ENCODE measurements at places on chromosomes 2 and 18. TPM values are rescaled to one million over a fixed set of nuclear protein-coding genes. Genes with fewer than 3 reads are reported as not detected.

DNA sequence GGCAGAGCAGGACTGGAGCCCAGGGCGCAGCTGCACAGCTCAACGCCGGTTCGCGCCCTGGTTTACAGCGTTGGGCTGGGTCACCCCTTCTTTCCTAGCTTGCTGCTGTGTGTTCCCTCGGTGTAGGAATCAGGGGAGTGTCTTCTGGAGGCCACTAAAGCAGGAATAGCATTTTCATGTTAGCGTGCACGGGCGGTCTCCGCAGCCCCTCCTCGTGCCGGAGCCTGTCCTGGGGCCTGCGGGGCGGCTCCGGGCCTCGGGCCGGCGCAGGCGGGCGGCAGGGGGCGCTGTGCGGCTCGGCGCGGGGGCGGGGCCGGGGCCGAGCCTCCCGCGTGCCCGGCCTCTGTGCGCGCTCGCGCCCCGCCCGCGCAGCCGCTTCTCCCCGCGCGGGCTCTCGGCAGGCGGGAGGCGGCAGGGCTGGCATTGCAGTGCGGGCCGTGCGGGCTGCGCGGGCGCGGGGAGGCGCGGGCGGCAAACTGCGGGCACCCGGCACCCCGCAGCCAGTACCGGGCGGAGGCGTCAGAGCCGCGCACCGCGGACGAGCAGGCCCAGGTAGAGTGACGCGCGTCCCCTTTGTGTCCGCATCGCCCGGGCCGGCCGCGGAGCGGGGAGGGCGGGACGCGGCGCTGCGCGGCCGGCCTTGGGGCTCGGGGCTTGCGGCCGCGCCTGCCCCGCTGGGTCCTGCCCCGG is at the start of gene RNF144A:
Gene RNF144A (plus strand): TSS at position 342 of the 690 bp plus-strand sequence. CDS start 79,515 bp downstream, outside the sequence.
- DNase-seq = peak; percentile 71
- peaks cover 25% of the 10 kb centered on the region for H3K4me1 ChIP-seq
- H3K36me3 ChIP-seq = no peaks in the 10 kb centered on the region
- peak within 1 kb of the TSS; percentile 77 for H3K27ac ChIP-seq

DNA sequence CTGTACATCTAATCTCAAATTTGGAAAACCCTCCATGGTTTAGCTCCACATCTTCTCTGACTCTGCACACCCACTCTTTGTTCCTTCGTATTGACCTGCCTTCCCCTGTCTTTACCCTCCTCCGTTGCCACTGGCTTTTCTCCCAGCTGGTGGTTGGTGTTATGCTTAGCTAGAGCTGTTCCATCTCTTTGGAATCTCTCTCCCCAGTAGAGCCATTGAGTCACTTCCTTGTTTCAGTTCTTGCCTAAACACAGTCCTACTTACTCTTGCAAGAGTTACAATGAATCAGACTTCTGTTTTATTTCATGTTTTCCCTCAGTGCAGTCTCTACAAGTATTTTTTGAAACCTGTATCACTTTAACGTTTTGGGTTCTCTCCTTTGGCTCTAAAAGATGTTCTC is 263.9 kb downstream of the LTBP1 start:
- no peaks in the 10 kb centered on the region for H3K36me3 ChIP-seq
- no peaks in the 10 kb centered on the region for H3K27me3 ChIP-seq
- peaks cover 6% of the 10 kb centered on the region for H3K4me1 ChIP-seq
- H3K27ac ChIP-seq = peak overlapping the region; percentile 46
- DNase-seq = peak; percentile 65

Gene AKAIN1
- polyA plus RNA-seq = 0.34 TPM

- H3K27me3 ChIP-seq = no peaks in the 10 kb centered on the region
- no peaks in the 10 kb centered on the region for H3K4me1 ChIP-seq
- H3K27ac ChIP-seq = no peak overlapping the region
- H3K36me3 ChIP-seq = no peaks in the 10 kb centered on the region
- no peak overlapping the region for H3K4me3 ChIP-seq
- no peak for DNase-seq
Observed at GRCh38 chr18:61034580-61034979, 298.6 kb upstream of the CDH20 start.

Gene ERFE
- 1.7 TPM for polyA plus RNA-seq

- H3K4me1 ChIP-seq = no peaks in the 10 kb centered on the region
- H3K36me3 ChIP-seq = no peaks in the 10 kb centered on the region
- no peak overlapping the region for H3K27ac ChIP-seq
- H3K4me3 ChIP-seq = no peak overlapping the region
- no peaks in the 10 kb centered on the region for H3K27me3 ChIP-seq
Observed at GRCh38 chr18:78822171-78822948, 157.3 kb upstream of the SALL3 start.

DNA sequence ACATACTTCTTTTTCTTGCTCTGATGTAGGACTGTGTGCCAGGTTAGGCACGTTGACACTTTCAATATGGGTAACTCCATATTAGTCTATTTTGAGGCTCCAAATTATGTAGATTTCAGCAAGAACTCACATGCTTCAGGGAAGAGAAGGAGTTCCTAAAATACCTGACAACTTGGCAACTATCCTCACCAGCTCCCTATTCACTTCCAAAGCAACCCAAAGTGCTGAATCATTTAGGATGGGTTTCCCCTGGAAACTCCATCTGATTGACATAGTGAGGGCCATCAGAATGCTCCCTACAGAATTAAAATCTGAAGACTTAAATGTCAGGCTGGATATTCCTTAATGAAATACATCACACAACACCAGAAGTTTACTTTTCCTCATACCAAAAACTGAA is 32.5 kb upstream of the NFU1 start:
- no peaks in the 10 kb centered on the region for H3K4me1 ChIP-seq
- H3K4me3 ChIP-seq = no peak overlapping the region
- no peak overlapping the region for H3K27ac ChIP-seq
- H3K36me3 ChIP-seq = no peaks in the 10 kb centered on the region
- no peak for DNase-seq

DNA sequence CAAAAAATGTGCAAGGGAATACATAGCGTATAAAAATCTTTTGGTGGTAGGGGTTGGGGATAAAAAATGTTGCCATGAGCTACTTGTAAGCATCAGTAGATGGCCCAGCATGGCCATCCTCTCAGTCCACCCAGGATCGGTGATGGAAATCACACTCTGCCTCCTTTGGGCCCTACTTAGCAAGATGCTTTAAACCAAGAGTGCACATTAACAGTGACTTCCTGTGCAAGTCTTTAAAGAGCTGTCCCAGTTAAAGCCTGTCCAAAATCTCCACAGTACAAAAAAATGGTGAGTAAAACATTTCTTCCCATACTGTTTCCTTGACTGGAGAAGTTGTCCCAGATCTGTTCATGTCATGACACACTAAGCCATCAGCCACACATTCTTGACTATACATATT is 18.0 kb downstream of the ANKRD44 start:
- DNase-seq = no peak
- H3K27ac ChIP-seq = no peak overlapping the region
- no peak overlapping the region for H3K4me3 ChIP-seq
- peaks cover 14% of the 10 kb centered on the region for H3K4me1 ChIP-seq
- H3K36me3 ChIP-seq = no peaks in the 10 kb centered on the region

- no peaks in the 10 kb centered on the region for H3K27me3 ChIP-seq
- no peak overlapping the region for H3K4me3 ChIP-seq
- no peaks in the 10 kb centered on the region for H3K36me3 ChIP-seq
- no peak overlapping the region for H3K27ac ChIP-seq
Observed at GRCh38 chr2:168138374-168138773, 109.0 kb downstream of the STK39 start.

- no peak for DNase-seq
- H3K4me3 ChIP-seq = no peak overlapping the region
- H3K27ac ChIP-seq = no peak overlapping the region
- H3K4me1 ChIP-seq = no peaks in the 10 kb centered on the region
- H3K27me3 ChIP-seq = peaks cover 3% of the 10 kb centered on the region
Observed at GRCh38 chr2:157933160-157933920, 57.2 kb upstream of the ACVR1 start.

Gene TSPYL6
- polyA plus RNA-seq = 0.05 TPM

Gene ANKRD29
- 1.3 TPM for polyA plus RNA-seq

DNA sequence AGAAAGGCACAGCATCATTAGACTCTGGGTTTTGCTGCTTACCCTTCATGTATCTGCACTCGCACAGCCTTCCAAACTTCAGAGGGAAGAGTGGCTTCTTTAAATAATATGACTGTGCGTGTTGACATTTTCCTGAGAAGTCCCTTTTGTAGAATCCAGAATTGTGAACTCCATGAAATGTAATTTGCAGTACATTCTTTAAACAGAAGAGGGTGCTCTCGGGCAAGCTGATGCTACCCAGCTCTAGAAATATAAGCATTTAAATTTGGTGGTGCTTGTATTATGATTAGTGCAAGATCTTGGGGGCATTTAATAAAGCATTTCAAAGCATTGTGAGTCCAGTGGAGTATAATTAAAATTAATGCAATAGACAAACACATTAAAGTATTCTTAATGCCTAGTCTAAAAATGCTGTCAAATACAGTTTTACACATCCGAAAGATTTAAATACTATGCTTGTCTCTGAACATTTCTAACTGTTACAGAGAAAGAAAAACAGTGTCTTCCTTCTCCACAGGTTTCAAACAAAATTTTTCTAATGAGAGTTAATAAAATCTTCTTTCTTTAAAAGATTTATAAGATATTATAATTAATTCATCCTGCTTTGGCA is 17.3 kb upstream of the GTF2A1L start:
- H3K27me3 ChIP-seq = no peaks in the 10 kb centered on the region
- H3K4me3 ChIP-seq = no peak overlapping the region
- peaks cover 2% of the 10 kb centered on the region for H3K36me3 ChIP-seq
- H3K4me1 ChIP-seq = no peaks in the 10 kb centered on the region
- no peak overlapping the region for H3K27ac ChIP-seq

Measured in psoas muscle (tissue), 8 donors.